ENCODE measurements at places on chromosomes 2 and 18.

DNA sequence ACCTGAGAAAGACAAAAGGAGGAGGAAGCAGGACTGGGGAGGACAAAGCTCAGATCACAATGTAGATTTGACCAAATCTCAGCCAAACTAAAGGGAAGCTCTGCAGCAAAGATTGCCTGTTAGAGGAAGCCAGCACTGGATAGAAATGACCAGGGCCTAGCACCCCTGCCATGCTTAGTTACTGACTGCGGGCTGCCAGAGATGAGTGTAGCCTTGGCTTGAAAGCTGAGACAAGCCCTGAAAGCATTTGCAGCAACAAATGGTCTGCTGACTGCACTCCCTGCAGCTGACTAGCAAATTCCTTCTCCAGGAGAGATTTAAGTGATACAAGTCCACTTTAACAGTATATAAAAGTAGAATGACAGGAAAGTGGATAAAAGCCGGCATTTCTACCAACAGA, 140.9 kb upstream of the CRIM1 start:
- DNase-seq = no peak

- DNase-seq = no peak
Measured at GRCh38 chr2:239790721-239791120, 234.4 kb downstream of the NDUFA10 start.

GRCh38 chr2:132542953-132543569, 126.5 kb downstream of the GPR39 start:
- no peak for DNase-seq

GRCh38 chr18:46113751-46114150, 9.6 kb downstream of the HAUS1 start:
- no peak for DNase-seq

- no peak for DNase-seq
Measured at GRCh38 chr2:98715812-98716451, 15.0 kb downstream of the MGAT4A start.

GRCh38 chr2:168804214-168804613, 1.8 kb downstream of the NOSTRIN start:
- no peak for DNase-seq
